ENCODE measurements at places on chromosomes 12 and 14.

DNA sequence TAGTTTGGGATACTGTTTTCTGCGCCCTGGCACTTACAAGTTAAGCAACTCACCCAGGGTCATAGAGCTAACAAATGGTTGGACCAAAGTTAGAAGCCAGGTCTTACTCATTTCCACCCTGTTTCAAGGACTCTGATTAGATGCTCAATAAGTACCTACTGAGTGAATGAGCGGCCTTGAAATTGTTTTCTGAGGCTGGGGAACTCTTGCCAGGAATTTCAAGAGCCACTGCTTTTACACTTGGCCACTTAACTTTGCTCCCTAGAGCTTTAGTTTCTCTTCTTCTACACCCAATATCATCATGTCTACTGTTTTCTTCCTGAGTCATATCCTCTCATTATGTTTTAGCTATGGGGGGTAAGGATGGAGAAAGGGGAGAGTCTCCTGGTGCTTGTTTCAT is 431.6 kb downstream of the ZFP36L1 start:
- no peak for ATAC-seq

- no peak for ATAC-seq
Measured at GRCh38 chr14:24861083-24861630, 188.8 kb downstream of the STXBP6 start.

- ATAC-seq = no peak
Measured at GRCh38 chr12:8899830-8900229, 14.5 kb upstream of the PHC1 start.

DNA sequence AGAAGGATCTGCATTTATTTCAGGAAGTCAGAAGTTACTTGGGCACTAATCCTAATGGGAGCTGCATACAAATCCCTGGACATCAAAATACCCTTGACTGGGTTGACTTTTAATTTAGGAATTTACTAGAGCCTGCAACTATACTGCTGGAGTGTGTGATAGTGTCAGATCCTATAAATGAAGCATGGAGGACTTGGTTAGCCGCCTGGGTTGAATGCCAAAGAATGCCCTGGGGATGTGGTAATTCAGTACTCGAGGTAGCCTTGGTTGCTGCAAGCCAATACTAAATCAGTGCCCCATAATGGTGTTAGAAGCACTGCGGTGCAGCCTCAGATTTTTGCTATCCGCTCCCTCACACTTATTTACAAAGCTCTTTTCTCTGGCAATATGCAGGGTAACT is 184.9 kb downstream of the CAPZA3 start:
- no peak for ATAC-seq

DNA sequence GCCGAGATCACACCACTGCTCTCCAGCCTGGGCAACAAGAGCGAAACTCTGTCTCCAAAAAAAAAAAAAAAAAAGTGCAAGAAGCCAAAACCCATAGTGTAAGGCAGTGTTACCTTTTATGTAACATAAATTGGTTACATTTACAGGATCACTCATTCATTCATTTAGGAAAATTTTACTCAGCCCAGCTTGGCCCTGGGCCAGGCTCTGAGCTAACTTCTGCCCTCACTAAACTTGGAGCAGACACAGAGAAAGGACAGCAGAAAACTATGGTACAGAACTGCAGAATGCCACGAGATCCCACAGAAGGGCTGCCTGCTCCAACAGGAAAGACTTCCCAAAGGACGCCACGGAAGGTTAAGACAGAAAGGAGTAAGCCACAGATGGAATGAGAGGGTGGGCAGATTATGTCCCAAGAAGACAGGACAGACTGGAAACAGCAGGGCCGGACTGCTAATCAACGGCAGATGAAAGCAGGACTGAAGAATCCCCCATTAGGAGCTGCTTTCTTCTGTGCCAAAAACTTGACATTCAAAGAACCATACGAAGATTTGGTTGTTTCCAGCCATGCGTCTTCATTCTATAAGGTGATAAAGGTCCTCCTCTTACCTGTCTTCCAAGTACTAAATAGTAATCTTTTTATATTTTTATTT is 18.9 kb downstream of the PPP1R13B start:
- no peak for ATAC-seq

- ATAC-seq = no peak
Measured at GRCh38 chr12:56324206-56324605, 8.4 kb upstream of the CNPY2 start.

DNA sequence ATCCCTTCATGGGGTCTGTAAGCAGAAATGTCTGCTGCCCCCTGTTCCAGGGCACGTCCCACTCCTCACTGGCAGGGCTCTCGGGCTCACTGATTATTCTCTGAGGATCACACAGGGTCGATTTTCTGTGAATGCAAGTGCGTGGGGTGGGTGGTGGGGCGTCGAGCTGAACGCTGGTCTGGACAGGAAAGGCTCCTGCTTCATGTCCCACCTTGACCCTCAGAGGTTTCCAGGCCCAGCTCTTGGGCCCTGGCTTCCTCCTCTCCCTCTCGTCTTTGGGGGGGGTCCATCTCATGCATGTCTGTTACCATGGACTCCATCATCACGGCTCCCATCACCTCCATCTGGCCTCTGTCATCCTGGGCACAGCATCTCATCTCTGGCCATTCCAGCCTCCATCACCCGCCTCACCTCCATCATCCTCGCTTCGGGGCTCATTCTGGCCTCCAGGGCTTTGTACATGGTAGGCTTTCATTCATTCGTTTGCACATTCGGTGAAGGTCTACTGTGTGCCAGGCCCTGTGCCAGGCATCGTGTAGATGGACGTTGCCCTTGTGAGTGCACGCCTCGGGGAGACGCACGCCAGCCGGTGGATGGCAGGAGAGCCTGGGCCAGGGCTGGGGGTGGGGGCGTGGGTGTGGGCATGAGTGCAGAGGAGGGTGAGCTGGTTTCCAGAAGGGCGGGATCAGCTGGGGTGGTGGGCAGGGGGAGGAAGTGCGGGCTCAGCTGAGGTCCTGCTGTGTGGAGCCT is 34.7 kb downstream of the RTL1 start:
- ATAC-seq = no peak

DNA sequence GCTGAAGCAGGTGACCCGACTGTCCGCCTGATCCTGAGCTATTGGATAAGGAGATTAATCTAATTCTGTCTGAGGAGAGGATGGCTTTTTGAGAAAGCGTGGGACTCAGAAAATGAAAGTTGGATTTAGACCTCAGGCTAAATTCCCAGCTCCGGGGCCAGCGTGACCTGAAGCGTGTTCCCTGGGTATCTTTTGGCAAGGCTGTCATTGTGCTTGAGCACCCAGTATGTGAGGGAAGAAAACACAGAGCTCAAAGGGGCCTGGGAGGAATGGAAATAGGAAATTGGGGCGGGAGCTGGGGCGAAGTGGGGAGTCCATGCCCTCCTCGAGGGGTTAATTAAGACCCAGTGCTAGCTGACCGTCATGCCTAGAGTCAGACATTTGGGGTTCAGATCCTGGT is 17.5 kb upstream of the CCDC63 start:
- no peak for ATAC-seq

GRCh38 chr14:90274808-90275457 is 18.6 kb downstream of the PSMC1 start:
- ATAC-seq = peak; percentile 64

- ATAC-seq = no peak
Measured at GRCh38 chr14:74580275-74580672, 31.8 kb downstream of the LTBP2 start.

- peak; percentile 78 for ATAC-seq
Measured at GRCh38 chr12:15563663-15564062, 225.5 kb downstream of the EPS8 start.

GRCh38 chr14:53608369-53608768 is 348.3 kb downstream of the BMP4 start:
- no peak for ATAC-seq

DNA sequence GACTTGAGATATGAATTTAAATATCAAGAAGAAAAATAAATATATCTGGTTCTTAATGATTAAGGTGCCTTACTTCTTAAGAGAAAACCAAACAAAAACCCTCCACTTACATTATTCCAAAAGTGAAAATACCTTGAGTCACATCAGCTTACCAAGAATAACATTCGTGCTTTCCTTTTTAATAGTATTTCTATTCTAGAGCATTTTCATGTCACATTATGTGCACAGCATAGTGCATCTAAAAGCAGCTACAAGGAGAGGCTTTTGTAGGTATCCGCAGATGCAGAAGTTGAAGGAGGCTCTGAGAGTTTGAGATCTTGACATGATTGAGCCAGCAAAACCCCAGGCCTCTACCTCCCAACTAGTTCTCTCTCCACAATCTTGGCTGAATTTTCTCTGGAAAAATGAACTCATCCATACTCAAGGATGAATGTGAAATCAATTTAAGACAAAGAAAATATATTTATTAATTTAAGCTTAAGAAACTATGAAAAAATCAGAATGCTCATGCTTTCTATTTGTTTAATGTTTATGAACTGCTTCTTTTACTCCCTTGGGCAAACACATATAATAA is 275.0 kb downstream of the AKAP6 start:
- no peak for ATAC-seq

DNA sequence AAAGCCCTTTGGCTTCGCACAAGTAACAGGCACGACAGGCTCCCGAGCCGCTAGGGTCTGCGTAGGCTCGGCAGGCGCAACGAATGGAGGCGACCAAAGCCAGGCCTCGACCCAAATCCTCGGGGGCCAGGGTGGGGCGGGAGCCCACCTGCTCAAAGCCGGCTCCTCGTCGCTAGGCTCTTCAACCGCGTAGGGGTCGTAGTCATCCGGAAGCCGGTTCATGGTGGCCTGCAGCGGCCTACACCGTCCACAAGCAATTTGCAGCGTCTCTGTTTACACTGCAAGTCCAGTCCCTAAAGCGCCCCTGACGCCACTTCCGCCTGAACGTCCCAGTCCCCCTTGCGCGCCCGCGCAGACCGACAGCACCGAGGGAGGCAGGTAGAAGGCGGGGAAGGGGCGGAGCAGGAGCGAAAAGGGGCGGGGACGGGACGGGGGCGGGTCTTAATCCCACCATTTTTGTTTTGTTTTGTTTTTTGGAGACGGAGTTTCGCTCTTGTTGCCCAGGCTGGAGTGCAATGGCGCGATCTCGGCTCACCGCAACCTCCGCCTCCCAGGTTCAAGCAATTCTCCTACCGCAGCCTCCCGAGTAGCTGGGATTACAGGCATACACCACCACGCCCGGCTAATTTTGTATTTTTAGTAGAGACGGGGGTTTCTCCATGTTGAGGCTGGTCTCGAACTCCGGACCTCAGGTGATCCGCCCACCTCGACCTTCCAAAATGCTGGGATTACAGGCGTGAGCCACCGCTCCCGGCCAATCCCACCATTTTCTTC is at the start of gene EAPP:
Gene EAPP, minus strand, starts transcription at position 295 of the 774 bp plus-strand sequence. Its CDS starts 73 bp downstream, at position 222.
- peak; percentile 99 for ATAC-seq

DNA sequence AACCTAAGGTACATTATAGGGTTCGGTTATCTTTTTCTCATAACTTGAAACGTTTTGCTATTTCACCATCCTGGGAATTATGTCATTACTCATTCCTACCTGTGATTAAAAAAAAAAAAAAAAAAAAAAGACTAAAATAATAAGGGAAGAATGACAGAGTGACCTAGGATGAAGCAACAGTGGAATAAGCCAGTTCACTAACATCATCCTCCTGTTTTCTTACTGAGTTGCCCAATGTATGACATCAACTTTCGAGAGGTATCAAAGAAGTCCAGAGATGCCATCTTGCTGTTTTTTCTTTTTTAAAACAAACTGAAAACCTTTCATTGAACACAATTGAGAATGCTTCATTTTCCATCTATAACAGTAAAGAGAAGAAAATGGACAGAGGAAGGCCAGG is 42.8 kb downstream of the AMN start:
- ATAC-seq = no peak

DNA sequence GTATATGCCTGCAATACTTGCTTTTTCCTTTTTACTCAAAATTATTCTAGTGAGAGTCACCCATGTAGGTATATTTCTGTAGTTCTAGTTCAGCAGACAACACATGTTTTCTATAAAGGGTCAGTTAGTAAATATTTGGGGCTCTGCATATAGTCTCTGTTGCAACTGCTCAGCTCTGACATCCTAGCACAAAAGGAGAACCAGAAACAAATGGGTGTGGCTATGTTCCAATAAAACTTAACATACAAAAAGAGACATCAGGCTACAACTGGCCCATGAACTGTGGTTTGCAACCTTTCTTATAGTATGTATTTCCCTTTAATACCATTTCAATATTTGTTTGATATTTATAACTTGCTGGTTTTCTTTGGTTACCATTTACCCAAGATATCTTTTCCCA is 11.9 kb downstream of the NT5DC3 start:
- no peak for ATAC-seq

GRCh38 chr12:124774462-124775167 is 89.0 kb downstream of the SCARB1 start:
- ATAC-seq = peak; percentile 89

DNA sequence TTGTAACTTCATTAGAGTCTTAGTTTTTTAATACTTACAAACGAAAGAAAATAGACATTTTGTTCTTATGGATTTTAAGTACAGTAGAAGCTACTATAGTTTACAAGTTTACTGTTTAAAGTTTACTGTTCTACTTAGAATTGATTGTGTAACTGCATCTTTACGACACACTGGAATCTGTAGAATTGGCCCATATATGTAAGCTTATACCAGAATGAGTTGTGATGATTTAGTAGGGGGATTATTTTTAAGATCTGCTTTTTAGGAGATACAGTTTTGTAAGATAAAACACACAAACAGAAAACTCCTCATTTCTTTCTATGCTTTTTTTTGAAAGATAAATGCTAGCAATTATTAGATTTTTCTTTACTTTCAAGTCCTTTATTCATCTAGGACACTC is 30.2 kb upstream of the NAV3 start:
- no peak for ATAC-seq

DNA sequence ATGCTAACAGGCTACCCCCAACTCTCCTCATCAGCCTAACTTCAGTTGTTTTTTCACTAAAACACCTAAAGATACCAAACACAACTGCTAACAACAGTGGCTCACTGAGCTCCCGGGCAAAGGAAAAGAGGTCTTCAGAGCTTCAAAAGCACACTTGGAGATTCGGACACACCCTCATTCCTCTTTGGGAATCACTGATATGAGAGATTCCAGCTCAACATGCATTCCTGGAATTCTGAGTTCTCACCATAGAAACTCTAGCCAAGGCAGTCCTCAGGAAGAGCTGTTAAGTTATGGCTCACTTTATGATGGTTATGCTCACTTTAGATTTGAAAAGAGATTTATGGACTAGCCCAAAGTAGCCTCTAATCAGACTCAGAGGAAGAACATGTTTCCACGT is 40.1 kb downstream of the STXBP6 start:
- ATAC-seq = no peak

DNA sequence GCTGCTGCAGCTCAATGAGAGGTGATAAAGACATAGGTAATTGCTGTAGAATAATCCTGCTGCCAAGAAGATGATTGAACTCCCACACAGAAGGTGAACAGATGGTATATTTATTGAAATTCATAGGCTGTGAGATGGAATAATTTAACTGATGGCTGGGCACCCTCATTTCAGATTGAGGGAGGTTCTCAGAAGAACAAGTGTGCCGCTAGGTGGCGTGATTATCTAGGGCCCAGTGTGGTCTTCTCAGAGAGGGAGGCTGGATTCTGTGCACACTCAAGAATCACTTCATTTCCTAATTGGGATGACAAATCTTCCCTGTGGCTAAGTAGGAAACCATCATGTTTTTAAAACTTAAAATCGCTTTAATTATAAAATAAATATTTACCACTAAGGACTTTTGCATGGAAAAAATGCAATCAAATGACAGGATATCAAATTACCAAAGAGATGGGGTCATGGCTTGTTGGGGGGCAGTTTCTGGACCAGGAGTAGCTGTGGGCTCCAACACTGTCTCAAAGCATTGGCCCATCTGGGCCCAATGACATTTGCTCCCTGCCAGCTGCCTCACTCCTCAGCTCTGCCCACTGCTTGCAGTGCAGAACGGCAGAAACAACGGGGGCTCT is 132.3 kb downstream of the SNAPC1 start:
- no peak for ATAC-seq

Data from activated CD4-positive, CD25-positive, alpha-beta regulatory T cell treated with anti-CD3 and anti-CD28 coated beads, Interleukin-2, amount 50 U/mL, for 24 hours (primary cell).